ENCODE measurements at places on chromosomes 6 and 20.

DNA sequence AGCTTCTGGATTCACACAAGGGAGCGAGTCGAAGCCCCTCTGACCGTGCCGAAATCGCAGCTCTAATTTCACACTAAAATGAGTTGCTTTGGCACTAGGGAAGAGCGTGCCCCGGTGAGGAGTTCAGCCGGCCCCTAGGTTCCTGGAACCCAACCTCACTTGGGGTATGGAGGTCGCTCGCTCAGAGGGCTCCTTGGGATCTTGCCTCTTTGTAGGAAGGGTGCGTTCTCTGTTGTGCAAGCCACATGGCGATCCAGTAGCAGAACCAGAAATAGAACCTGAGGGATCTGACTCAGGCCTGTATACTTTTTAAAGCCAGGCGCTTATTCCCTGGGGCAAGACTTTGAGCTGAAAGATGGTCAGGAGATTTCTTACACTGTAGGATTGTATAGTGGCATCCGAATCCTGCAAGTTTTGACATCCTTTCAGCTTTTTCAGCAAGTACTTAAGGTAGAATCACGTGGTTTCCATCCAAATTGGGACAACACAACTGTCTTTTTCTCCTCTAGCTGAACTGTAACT lies 861 bp upstream of the RALGAPA2 start:
- DNase-seq = peak; percentile 5

- DNase-seq = no peak
Measured at GRCh38 chr6:108959972-108960582, 111.9 kb downstream of the ARMC2 start.

GRCh38 chr6:4010689-4011090 lies 68.2 kb downstream of the FAM217A start:
- DNase-seq = no peak

- DNase-seq = no peak
Measured at GRCh38 chr20:6699921-6700562, 67.4 kb upstream of the BMP2 start.

- DNase-seq = no peak
Measured at GRCh38 chr6:37861452-37861851, 41.9 kb downstream of the ZFAND3 start.

DNA sequence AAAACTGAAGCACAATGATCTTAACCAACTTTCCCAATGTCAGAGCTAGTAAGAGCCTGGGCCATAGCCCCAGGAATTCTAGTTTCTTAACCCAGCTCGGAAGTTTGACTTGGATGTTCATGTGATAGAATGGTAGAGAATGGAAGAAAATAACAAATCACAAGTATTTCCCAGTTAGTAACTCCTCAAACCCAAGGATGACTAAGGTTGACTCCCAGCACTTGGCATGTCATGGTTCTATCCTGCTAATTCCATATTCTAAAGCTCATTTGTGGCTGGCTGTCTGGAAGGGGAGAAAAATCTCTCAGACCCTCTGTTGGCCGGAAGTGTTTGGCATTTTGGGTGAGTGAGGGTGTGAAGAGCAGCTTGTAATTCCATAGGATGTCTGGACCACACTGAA lies 248.7 kb downstream of the RFPL4B start:
- no peak for DNase-seq

GRCh38 chr6:3997177-3997770 lies 81.7 kb downstream of the FAM217A start:
- peak; percentile 68 for DNase-seq

DNA sequence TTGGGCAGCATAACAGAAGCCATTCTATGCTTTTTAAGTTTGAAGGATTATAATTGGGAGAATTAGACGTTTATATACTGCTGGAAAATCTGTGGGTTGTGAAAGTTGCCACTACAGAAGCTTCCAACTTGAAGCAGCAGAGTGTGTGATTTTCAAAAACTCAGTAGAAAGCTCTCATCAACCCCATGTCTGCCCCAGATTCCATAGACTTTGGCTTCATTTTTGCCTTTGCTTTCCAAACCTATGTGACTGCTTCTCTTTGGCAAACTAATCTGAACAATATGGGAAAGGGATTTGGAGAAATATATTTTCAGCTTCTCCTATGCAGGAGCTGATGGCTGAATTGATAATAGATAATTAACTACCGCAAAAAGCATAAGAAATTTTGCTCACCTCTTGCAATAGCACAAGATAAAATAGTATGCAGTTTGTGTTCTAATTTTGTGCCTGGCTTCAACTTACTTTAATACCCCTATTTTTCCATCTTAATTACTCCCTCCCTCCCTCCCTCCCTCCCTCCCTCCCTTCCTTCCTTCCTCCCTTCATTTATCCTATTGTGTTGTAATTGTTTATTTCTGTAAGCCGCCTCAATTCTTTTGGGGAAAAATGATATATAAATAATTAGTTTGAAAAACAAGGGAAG lies 214.1 kb upstream of the HS3ST5 start:
- DNase-seq = no peak

DNA sequence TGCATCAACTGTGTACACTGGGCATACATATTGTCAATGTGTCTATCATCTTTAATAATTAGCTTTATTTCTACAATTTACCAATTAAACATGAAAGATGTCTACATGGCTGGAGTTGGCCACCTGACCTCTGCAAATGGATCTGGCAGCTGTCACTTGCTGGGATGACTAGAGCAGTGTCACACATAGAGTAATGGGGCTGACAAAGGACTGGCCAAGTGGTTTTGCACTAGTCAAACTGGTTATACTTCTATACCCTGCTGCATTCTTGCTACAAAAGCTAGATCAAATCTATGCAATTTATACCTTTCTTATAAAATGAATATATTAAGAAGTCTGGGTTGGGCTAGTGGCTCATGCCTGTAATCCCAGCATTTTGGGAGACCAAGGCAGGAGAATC lies 99.3 kb downstream of the SESN1 start:
- no peak for DNase-seq

DNA sequence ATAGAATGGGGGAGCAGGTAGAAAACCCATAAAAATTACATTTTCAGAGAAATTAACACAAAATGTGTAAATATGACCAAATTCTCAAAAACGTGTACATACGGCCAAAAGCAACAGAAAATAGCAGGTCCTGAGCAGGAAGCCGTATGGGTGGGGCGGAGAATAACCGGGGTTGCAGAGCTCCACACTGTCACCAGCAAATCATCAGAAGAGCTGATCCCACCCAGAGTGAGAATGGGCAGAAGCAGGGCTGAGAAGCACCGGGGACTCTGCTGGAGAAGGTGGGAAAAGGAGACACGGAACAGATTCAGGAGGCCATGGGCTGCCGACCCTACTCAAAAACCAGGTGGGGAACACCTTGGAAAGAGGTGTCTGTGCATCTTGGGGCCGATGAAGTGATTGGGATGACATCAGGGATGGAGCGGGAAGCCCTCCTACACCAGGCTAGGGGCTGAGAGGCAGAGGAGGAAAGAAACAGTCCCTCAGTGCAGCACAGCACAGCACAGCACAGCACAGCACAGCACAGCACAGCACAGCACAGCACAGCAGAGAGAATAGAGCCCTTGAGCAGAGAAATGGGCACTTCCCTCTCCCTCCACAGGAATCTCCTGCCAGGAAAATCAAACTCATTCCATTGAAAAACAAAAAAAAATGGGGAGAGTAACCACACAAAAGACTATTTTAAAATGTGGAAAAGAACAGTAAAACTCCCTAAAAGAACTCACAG lies 22.3 kb downstream of the STX7 start:
- peak; percentile 31 for DNase-seq

DNA sequence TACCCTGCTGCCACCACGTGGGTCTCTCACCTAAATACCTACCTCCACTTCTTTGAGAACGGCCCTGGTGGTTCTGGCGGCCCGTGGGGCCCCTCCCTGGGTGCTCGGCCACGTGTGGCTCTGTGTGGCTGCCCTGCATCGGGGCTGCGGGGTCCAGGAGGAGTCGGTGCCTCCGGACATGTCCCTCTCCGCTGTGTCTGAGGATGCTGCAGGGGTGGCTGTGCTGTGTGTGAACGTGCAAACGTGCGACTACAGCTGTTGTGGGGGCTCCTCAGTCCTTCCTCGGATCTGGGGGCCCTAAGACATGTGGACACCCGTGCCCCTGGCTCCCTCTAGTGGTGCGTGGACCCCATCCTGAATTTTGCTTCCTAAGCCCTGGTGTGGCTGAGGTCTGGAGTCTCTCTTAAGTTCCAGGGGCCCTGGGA lies 691.8 kb downstream of the QKI start:
- DNase-seq = peak; percentile 32

DNA sequence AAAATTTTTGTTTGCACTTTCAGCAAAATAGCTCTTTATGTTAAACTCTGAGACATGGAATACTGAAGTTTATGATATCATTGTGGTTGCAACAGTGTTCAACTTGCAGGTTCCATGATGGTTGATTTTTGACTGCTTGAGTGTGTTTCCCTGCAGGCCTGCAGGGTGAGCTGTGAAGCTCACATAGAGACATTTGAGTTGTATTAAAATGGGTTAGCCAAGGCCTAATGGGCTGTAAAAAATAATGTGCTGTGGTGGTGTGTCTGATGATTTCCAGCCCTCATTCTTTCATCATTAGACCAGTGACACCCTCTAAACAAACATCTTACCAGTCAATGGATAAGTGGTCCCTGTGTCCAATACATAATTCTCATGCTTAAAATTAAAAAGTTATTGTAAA lies 321.4 kb downstream of the FARS2 start:
- no peak for DNase-seq

- DNase-seq = peak; percentile 42
Measured at GRCh38 chr6:146433881-146434731, 109.5 kb upstream of the RAB32 start.

DNA sequence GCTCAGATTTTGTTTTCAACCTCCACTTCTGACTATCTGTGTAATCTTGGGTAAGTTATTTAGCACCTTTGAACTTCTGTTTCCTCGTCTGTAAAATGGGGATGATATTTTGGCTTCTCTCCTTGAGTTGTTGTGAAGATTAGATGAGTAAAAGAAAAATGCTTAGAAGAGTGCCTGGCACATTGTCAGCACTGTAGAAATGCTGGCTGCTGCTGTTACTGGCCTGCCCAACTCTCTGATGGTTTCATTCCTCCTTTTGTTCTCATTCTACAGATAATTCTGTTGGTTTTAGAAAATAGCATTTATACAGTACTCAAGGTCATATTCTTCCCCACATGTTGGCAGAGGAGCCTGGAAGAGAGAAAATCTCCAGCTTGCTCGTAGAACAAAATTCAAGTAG lies 547.2 kb upstream of the JAG1 start:
- no peak for DNase-seq

DNA sequence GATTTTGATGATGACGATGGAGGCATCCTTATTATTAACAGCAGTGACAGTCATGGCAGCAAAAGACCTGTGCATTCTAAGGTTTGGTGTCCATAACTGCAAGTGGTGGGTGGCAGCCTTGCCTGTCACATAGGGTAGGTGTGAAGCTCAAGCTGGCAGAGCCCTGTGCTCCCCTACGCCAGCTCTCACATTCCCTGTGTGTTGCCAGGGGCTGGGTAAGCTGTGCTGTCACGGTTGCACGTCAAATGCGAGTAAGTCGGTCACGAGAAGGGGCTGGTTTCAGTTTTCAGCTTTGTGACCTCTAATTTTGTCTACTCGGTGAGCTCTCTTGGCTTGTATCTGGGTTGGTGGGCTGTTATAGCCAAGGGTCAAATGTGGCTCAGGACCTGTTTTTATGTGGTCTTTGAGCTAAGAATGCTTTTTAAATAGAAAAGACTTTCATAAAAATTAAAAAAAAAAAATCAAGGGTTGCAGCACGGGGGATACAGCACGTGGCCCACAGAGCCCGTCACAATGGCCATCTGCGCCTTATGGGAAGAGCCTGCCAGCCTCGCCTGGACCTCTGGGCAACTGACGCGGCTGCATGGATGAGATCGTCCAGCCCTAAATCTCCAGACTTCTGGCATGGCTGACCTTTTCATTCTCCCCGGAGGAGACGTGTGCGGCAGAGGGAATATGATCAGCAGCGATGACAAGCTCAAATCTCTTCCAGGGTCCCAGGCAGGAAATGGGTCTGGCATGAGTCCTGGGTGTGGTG lies 148.5 kb downstream of the PHACTR3 start:
- peak; percentile 22 for DNase-seq

DNA sequence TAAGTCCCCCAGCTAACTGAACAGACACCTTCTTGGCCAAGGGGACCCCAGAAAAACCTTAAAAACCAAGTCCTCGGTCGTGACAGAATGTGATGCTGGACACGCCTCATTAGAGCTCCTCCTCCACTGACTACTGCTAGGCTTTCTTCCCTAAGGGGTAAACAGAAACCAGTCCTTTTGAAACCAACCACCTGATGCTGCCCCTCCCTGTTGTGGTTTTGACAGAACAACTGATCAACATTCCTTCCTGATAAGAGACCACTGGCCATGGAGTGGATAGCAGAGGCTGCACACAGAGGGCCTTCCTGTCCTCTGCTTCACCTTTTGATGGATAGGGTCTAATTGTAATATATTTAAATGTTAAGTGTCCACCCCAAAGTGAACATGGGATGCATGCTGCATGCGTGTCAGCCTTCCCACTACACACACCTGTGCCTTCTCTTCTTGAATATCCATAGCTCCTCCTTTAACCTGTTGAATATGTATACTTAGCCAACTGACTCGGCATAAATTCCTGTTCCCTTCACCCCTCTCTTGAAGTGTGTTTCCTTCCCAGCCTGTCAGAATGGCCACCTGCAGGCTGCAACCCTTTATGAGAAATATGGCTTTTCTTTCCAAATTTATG lies 27.9 kb upstream of the SLC2A12 start:
- DNase-seq = no peak

- no peak for DNase-seq
Measured at GRCh38 chr6:128784266-128784665, 98.7 kb upstream of the LAMA2 start.

DNA sequence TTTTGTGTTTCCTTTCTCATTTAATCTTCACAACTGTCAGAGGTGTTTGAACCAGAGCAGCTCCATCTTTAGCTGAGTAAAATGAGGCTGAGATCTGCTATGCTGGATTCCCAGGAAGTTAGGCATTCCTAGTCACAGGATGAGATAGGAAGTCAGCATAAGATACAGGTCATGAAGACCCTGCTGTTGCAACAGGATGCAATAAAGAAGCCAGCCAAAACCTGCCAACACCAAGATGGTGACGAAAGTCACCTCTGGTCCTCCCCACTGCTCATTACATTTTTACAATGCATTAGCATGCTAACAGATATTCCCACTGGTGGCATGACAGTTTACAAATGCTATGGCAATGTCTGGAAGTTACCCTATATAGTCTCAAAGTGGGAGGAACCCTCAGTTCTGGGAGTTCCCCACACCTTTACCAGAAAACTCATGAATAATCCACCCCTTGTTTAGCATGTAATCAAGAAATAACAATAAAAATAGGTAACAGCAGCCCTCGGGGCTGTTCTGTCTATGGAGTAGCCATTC lies 262.2 kb upstream of the FERMT1 start:
- DNase-seq = no peak
